ENCODE measurements at places on chromosomes 13 and 19. TPM values are rescaled to one million over a fixed set of nuclear protein-coding genes. Genes with fewer than 3 reads are reported as not detected.

DNA sequence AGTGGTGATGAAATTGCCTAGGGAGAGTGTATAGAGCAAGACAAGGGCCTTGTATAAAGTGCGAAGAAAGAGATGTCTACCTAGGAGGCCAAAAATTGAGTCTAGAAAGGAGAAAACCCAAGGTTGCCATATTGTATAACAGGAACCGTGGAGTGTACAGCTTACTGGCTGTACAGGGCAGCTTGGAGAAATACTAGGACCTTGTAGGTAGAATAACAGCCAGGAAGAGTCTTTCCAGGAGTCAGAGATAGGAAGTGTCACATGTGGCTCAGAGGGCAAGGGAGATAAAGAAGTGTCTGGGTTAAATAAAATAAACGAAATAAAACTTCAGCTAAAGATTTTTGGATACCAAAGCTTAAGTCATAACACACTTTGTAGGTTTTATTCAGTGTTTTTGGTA lies 12.4 kb downstream of the CDK8 start:
- no peak for DNase-seq

DNA sequence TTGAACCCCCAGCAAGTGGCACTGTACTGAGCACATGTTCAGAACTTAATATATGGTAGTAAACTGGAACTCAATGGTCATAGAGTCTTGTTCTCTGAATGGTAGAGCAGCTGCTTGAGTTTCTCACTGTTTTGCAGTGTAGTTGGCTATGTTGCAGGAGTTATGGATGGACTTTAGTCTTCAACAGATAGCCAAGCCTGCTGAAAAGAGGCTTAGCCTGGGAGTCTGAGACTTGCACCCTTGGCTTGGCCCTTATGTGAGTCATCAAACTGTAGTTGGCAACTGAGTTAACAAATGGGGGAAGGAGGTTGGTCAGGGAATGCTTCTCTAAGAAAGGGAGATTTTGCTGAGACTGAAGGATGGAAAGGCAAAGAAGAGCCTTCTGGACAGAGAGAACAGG lies 62.5 kb downstream of the C13orf42 start:
- DNase-seq: no peak

- no peak for DNase-seq
Measured at GRCh38 chr19:2591537-2592291, 110.8 kb downstream of the GNG7 start.

- DNase-seq: no peak
Measured at GRCh38 chr13:93800342-93800741, 573.7 kb downstream of the GPC6 start.

DNA sequence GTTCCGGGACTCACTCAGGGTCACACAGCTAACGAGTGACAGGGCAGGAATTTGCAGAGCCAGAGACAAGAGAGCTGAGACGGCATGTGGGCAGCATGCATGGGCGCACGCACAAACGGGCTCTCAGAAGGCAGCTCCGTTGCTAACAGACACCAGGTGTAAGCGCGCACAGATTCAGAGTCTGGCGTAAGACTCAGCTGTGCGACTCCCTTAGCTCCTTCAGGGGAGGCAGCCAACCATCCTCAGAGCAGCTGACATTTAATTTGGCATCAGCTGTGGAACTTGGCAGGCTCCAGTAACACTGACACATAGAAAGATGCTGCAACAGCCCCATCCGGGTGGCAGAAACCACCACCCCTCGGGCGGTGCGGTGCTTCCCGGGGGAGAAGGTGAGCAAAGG lies 7.5 kb upstream of the TM6SF2 start:
- no peak for DNase-seq

DNA sequence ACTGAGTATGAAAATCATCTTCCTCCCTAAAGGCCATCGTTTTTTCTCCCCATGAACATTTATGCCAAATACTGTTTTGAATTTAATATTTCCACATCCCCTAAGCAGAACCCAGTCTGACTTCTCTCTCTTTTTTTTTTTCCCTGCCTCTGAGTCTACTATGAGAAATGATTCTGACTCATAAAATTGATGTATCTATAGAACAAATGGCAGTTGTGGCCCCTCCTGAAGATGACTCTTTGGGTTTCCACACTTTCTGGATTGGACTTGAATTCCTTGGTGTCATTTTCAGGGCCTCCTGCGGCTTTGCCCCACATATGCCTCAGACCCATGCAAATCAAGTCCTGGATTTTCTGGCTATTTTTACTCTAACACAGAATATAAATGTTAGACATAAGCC lies 22.7 kb upstream of the NAXD start:
- no peak for DNase-seq

DNA sequence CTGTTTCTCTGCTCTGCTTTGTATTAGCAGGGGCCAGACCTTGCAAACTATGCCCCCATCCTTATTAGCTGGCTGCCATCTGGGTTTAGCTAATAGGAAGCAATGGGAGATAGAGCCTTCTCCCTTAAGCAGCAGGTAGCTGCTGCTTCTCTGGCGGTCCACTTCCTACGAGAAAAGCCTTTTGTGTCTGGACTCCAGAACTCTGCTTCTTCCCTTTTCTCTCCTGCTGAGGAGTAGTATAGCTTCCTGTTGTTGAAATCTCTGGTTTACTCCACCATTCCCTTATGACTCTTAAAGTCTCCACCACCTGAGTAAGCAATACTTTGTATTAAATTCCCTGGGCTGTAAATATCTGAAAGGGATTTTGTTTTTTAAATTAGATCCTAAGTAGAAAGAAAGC lies 147.1 kb downstream of the DNAJC15 start:
- DNase-seq: no peak

DNA sequence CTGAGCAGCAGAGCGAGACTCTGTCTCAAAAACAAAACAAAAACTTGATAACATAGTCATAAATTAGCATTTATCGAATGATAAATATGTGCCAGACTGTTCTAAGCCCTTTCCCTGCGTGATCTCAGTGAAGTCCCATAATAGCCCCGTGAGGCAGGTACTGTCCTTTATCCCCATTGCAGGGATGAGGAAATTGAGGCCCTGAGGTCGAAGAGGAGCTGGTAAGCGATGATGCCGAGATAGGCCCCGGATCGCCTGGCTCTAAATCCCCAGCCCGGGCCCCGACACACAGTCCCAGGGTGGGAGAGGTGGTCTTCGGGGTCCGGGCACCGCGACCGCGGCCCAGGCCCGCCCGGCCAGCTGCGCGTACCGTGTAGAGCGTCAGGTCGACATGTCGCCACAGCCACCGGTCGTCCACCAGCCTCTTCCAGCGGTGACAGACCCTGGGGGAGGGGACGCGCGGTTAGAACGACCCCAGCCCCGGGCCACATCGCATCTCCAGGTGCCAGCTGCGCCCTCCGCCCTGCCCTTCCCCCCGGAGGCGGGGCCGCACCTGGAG lies 625 bp downstream of the FBXL12 start:
- DNase-seq: no peak

DNA sequence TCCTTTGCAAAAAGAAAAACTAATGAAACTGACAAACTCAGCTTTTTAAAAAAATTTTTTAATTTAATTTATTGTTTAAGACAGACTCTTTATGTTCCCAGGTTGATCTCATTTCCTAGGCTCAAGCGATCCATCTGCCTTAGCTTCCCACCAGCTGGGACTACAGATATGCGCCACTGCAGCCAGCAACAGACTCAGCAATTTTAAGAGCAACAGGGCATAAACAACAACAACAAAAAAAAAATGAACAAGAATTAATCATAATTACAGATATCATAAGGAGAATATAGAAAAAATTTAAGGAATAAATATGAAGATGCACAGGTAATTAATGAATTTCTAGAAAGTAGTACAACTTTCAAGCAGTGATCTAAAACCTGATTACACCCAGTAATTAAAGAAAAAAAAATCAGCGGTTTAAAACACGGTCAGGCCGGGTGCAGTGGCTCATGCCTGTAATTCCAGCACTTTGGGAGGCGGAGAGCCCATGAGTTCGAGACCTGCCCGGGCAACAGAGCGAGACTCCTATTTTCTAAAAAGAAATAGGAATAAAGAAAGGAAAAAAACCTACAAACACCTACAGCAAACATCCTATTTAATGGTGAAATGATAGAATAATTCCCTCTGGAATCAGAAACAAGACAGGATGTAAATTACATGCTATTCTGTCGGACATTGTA lies 1.4 kb downstream of the ZNF699 start:
- no peak for DNase-seq

- DNase-seq: no peak
Measured at GRCh38 chr13:70593716-70594115, 485.5 kb upstream of the KLHL1 start.

- DNase-seq: no peak
Measured at GRCh38 chr19:36686365-36687213, 823 bp upstream of the ZNF567 start.

GRCh38 chr13:30234619-30235162 lies 72.7 kb downstream of the KATNAL1 start:
- no peak for DNase-seq

DNA sequence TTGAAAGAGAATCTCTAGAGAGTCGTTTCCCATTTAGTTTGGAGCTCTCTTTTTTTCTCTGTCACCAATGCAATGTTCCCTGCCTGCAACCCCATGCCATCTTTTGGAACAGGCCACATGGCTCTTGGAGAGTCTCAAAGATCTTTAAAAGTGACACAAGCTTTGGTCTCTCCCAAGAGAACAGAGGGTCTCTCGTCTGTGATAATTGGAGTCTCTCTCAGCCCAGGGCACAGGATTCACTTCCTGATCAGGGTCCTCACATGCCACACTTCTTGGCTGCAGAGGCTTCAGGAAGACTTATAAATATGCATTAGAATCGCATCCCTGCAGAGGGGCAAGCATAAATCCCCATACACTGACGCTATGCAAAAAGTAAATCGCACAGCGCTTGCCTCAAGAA lies 240.5 kb downstream of the IRS2 start:
- no peak for DNase-seq

DNA sequence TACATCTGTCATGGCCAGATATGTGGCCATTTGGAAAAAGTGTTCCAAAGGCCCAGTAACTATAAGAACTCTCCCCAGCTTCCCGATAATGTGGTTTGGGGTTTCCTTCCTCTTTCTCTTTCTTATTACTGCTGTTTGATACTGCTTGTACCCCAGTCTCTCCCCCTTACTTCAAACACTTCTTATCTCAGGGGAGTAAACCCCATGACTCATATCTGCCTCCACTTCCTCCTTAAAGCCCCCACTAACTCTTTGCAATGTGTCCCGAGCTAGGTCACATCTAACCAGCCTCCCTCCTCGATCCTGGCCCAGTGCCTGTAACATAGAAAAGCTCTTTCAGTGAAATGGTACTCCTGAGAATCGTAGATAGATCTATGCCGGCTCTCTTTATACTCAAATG lies 82.4 kb upstream of the STARD13 start:
- DNase-seq: no peak

DNA sequence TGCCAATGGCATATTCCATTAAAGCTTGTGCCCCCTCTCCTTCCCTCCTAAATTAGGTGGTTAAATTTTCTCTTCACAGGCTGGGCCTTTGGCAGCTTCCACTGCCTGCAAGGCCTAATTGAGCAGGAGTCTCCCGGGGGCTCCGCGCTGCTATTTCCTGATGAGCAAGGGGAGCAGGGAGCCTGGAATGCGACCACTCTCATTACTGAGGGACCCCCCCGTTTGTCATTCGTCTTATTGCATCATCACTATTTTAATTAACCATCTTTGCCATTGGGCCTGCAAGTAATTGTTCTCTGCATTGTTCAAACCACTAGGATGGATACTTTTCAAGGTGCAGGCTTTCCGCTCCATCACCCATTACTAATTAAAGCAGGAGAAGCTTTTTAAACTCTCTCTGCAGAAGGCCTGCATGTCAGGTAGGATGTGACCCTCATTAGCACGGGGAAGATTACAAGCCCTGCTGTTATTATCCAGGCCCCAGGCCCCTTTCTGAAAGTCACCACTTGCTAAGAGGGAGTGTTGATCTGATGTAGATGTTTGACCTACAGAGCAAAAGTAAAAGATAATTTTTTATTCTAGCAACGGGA lies 142.3 kb downstream of the OXGR1 start:
- DNase-seq: no peak

DNA sequence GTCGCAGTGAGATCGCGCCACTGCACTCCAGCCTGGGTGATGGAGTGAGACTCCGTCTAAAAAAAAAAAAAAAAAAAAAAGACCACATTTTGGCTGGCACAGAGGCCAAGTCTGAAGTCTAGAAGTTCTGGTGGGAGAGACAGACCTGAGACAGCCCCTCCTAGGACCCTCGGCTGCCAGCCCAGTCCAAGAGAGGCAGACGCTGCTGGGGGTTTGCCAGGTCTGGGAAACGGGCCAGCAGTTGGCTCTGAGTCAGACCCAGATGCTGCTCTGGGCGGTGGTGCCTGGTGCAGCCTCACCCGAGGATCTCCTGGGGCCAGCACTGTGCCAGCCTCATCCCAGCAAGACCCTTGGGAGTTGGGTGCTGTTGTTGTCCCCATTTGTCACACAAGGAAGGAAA lies 5.8 kb downstream of the FCHO1 start:
- DNase-seq: no peak

- no peak for DNase-seq
Measured at GRCh38 chr13:79492918-79493594, 12.1 kb downstream of the NDFIP2 start.

DNA sequence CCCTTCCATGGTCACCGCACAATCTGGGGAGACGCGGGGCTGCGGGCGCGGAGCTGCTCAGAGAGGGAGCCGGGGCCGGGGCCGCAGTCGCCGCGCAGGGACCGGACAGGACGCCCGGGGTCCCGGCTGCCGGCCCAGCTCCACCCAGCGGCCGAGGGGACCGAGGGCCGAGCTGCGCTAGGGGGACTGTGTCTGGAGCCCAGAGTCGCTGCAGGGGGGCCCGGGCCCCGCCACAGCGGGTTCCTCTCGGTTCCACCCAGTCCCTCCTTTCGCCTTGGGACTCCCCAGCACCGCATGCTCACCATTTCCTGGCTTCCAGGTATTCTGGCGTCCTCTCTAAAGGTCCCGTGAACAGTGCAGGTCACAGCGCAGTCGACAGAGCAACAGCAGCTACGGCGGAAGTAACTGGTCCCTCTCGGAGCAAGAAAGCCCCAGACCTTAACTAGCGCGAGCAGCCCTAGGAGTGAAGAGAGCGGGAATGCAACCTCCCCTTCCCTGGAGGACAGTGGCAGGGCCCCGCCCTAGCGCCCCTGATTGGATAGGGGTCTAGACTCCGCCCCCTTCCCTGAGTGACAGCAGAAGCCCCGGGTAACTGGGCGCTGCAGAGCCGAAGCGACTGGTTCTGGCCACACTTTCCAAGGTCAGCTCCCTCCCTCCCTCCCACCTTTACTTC lies at the start of gene ZNF878:
Gene ZNF878 (minus strand): TSS at position 465 of the 673 bp plus-strand sequence. CDS start 160 bp downstream, at position 305.
- peak; percentile 67 for DNase-seq

ECSIT gene
- 28.2 TPM for polyA plus RNA-seq

CEACAM7 gene
- polyA plus RNA-seq: not detected

HSPB6 gene
- 31.7 TPM for polyA plus RNA-seq

ZNF552 gene
- polyA plus RNA-seq: 2.9 TPM

PBX4 gene
- polyA plus RNA-seq: 0.63 TPM

MEIOSIN gene
- polyA plus RNA-seq: not detected

LYPD3 gene
- polyA plus RNA-seq: 1.0 TPM
